T47D (cell line): ENCODE measurements at places on chromosomes 2 and 18.
A peak's percentile ranks its signal among the peaks of the same experiment; 100 is the strongest.

DNA sequence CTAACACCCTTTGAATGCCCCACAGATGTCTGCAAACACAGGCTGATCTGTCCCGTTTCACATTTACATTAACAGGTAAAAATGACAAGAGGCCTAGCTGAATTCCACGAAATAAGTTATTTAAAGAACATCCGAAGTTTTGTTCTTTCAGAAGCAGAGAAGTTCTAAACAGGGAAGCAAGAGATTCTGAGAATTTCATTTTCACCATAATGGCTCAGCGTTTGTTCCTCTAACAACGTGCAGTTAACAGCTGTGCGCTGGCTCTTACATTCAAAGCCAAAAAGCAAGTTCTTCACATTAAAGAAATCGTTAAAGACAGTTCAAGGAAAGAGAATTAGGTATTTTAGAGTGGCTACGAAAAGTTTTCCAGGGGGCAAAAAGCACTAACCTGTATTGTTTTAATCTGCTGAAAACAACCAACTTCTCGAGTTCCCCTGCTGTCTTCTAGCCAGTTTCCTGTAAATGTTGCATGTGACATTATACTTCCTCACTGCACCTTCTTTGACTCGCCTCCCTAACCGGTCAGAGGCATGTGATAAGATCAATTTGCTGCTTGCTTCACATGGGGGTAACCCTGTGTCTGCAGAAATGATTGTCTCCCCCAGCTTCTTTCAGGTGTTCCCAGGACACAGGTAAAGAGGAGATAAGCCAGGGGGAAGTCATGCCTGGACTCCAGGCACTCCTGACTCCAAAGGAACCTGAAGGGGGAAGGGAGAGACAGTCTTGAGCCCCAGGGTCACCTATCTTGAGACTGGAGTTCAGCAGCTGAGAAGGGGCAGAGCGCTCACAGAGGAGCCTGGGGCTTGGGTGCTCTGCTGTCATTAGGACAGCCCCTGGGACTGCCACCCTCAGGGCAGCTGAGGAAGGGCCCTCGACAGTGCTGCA, 36.8 kb upstream of the WIPF1 start:
- no peak for DNase-seq

GRCh38 chr18:74722237-74722636, 124.6 kb downstream of the ZNF407 start:
- DNase-seq: no peak

GRCh38 chr18:46915800-46916550, 1.3 kb downstream of the PIAS2 start:
- DNase-seq: no peak

DNA sequence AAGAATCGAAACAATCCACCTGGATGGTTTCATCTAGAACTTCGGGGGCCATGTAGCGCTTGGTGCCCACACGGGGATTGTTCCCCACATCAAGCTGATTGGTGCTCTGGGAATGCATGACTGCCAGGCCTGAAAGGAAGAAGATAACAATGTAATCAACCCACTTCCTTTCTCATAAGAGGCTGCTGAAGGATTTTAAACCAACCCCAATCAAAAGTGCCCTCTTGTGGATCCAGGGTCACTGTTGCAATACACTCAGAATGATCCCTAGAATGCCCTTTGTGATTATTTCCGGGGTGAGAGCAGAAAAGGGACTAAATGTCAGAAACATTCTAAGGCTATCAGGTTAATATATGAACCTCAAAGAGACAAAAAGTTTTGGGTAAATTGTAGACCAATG, 115.2 kb downstream of the ACVR1 start:
- no peak for DNase-seq

DNA sequence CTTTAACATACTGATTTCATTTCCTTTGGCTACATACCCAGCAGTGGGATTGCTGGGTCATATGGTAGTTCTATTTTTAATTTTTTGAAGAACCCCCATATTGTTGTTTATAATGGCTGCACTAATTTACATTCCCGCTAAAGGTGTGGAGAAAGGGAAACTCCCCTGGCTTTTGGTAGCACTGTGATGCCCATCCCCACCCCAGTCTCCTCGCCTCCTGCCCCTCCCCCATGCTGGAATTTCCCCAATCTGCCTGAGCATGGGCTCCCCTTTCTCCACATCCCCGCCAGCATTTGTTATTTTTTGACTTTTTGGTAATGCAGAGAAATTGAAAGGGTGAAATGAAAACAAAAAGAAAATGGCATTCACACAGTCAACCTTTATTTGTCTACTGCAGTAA, 30.0 kb upstream of the SULT1C4 start:
- no peak for DNase-seq

DNA sequence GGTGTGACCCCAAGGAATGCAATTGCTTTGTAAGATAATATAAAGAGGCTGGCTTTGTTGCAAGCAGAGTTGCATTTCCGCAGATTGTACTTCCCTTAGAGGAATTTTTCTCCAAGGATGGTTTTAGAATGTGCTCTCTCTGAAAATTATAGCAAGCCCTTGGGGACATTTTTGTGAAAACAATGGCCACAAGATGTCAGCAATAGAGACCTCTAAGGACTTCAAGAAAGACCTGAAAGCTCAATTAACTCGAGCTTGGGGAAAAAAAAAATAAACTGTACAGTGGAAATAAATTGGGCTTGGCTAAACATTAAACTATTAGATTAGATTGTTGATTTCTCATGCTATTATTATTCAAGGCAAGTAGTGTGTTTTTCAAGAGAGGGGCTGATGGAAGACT, 81.3 kb upstream of the KYNU start:
- peak; percentile 35 for DNase-seq

DNA sequence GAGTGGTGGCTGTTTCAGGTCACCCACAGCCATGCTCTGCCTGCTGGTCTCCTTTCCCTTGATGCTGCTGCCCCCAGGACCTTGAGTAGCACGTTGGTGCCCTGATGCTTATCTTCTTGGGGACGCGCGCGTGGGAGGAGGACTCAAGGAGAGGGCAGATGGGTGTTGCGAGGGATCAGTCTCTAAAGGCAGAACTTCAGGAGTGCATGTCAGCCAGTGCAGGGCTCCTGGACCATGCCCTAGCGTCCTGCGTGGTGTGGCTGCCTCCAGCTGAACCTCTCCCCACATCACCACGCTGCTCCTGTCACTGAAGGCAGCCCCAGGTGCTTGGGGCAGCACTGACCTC, 62.5 kb upstream of the GLI2 start:
- no peak for DNase-seq

GRCh38 chr18:24631243-24632025, 171.0 kb downstream of the HRH4 start:
- DNase-seq: no peak

- DNase-seq: no peak
These were observed 48.5 kb downstream of the C2orf74 start for GRCh38 chr2:61210332-61210981.

GRCh38 chr2:170830166-170830565, 13.5 kb downstream of the GAD1 start:
- no peak for DNase-seq

DNA sequence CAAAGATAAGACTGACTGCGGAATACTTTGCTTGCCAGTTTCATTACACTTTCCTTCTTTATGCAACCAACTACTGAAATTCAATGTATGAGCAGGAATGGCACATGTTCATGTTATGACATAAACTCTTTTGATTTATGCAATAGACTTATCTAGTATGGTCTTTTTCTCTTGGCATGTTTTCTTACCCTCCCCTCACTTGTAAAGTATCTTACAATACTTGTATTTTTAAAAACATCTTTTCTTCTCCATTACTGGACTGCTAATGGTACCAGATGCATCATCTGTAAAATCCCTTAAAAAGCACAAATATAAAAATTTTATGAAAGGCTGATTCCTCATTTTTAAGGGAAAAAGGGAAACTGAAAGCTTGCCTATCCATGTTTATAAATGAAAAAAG, 373.8 kb downstream of the ZEB2 start:
- no peak for DNase-seq

DNA sequence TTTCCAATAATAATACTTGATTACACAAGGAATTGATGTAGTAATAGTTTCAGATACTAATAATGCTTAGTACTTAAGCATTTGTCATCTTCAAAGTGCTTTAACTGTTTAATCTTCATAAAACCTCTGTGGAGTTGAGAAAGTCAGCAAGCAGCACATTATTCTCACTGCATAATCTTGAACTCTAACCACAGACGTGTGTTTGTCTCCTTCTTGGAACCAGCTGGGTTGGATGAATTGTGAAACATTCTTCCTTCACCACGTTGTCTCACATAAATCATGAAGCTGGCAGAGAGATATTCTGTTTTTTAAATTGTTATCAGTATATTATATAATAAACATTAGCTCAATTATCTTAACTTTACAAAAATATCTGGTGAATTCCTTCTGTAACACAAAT, 55.1 kb upstream of the LDAH start:
- no peak for DNase-seq

DNA sequence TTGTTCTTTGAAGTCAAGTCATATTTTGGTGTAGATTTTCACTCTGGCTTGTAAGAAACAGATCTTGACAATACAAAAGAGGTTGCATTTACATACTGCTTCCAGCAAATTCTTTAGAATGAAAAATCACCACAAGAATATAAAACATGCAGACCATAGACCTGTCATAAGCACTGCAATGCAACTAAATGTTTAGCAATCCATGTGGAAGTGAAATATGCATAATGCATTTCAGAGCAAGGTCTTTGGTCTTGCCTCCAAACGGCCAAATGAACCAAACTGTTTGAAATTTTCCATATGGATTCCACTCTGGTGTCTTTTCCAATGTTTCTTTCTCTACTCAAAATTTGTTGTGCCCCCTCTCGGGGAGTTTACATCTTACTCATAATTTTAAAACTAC, 271.0 kb upstream of the CDH20 start:
- no peak for DNase-seq

- DNase-seq: no peak
These were observed 56.3 kb downstream of the FOXI3 start for GRCh38 chr2:88396209-88396608.

- DNase-seq: no peak
These were observed 25.1 kb downstream of the PARD3B start for GRCh38 chr2:204570421-204570820.

DNA sequence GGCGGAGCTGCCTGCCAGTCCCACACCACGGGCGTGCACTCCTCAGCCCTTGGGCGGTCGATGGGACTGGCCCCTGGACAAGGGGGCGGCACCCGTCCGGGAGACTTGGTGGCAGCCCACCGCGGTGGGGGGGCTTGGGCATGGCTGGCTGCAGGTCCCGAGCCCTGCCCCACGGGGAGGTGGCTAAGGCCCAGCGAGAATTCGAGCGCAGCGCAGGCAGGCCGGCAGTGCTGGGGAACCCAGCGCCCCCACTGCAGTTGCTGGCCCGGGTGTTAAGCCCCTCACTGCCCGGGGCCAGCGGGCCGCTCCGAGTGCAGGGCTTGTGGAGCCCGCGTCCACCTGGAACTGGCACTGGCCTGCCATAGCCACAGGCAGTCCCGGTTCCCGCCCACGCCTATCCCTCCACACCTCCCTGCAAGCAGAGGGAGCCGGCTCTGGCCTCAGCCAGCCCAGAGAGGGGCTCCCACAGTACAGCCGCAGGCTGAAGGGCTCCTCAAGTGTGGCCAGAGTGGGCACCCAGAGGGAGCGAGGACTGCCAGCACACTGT, 742.9 kb upstream of the DDX18 start:
- DNase-seq: no peak

DNA sequence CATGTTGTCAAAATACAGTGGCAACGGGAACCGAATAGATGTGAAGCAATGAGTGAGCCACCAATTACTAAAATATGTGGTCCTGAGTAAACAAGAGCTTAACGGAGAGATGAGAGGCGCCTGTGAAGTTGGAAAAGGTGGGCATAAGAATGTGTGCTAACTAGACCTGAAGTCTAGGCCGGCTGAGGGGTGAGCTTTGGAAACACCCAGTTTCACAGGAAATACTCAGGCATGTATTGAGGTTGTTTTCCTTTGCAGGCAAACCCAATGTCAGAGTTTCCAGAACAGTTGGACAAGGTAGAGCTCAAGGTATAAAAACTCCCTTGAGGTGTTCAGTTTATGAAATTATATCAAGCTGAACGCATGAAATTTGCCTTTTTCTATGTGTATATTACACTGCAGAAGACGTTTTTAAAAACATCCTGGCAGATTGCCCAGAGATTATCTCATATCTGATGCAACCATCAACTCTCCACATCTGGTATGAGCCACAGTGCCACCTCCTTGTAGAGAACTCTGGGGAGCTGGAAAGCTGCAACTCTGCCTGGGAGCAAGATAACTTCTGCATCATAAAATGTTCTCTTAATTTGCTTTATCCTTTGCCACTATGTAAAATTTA, 3.9 kb upstream of the WDSUB1 start:
- DNase-seq: no peak

GRCh38 chr2:36607947-36608346, 10.0 kb upstream of the FEZ2 start:
- no peak for DNase-seq

- DNase-seq: no peak
These were observed 1574.4 kb upstream of the NXPH2 start for GRCh38 chr2:140354544-140354943.

- peak; percentile 24 for DNase-seq
These were observed 128.0 kb downstream of the ARL4C start for GRCh38 chr2:234368861-234369261.

DNA sequence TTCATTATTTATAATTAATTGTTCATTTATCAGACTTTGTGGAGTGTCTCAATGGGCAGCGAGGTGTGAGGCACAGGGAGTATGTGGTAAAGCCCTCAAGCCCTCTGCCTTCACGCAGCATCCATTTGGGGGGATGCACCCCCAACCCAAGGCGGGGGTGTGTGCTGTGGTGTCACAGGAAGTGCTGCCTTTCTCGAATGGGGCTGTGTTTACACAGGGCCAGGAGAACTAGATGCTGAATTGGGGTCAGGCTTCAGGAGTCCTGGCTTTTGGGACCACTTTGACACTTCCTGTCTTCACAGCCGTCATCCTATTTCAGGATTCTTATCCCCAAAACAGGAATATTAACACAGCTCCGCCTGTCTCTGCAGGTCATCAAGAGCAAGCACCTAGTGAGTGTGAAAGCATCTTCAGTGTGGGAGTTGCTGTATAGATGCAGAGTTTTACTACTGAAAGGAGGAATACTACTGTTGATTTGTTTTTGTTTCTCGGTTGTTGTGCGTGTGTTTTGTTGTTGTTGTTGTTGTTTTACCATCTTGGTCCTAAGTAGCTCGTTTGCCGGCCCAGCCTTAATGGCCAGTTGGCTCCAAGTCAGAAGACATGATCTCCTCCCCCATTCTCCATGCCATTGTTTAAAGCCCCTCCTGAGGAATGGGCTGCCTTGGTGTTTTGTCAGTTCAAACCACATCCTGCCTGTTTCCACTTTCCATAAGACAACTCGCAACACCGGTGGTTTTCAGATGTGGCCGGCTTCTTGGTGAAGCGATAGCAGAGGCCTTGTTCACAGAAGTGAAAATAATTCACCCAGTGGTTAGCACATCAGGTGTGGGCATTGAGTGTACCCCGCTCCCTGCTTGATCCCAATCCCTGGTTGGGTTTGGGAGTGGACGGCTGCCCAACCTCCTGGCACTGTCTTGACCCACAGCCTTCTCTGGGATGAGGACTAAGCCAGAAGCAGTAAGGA, 221.3 kb downstream of the BCL2 start:
- DNase-seq: no peak

- no peak for DNase-seq
These were observed 412.8 kb downstream of the CMPK2 start for GRCh38 chr2:6452702-6453481.

- DNase-seq: no peak
These were observed 41.6 kb upstream of the HK2 start for GRCh38 chr2:74792282-74792681.
